HFFc6 (cell line): ENCODE measurements at places on chromosomes 6 and 20.

DNA sequence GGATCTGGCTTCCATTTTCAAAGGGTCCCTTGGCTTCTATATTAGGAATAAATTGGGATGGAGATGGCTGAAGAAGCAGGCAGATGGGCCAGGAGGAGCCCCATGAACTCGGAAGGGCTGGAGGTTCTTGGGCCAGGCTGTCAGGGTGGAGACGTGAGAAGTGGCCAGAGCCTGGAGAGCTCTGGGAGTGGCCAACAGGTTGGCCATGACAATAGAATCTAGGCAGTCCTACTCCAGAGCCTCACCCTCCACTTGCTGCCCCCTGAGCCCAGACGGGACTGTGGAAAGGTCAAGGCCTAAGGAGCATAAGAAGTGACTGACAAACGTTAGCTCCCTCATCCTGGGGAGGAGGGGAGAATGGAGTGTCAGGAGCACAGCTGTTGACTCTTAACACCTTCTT is 62.1 kb downstream of the STK35 start:
- no peaks in the 10 kb centered on the region for H3K36me3 ChIP-seq
- H3K27me3 ChIP-seq = peaks cover 25% of the 10 kb centered on the region
- no peak overlapping the region for H3K4me3 ChIP-seq
- H3K4me1 ChIP-seq = no peaks in the 10 kb centered on the region
- DNase-seq = no peak

DNA sequence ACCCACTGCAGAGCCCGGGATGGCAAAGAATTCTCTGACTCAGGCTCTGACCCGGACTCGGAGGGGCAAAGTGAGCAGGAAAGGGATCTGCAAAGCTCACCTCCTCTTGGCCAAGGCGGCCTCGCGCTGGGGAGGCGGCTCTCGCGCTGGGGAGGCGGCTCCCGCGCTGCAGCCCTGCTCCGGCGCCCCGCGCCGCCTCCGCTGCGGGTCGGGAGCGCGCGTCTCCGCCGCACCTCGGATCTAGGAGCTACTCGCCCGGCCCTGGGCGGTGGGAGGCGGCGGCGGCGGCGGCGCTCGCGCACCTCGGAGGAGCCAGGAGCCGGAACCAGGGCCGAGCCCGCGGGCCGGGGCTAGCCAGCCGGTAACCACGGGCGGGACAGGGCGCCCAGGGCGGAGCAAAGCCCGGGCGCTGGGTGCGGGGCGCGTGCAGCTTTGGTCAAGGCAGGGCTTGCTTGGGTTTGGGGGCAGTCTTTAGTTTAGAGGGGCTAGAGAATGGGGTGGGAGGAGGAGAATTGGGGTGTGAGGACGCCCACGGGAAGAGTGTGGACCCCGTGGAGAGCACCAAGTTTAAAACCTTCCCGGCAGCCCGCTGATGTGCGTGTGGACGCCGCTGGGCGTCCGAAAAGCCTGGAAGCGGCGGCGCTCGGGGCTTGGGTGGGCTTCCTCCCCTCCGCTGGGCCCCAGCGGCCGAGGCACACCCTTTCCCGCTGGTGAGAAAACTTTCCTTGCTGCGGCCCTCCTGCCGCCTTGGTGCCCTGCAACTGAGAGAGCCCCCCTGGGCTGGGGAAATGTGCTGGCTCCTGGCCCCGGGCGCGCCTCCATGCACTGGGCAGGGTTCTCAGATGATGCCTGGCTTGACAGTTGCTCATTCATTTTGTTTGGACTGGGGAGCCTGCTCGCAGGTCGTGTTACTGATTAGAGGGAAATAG is at the start of gene MRAP2:
TSS of gene MRAP2 (plus strand) at position 250 of the 929 bp plus-strand sequence. CDS start 21,547 bp downstream, outside the sequence.
- no peak within 1 kb of the TSS for H3K27ac ChIP-seq
- peak within 1 kb of the TSS; percentile 12; the same call in 1 of the 2 replicates for H3K4me3 ChIP-seq
- H3K27me3 ChIP-seq = peaks cover 13% of the 10 kb centered on the region
- H3K4me1 ChIP-seq = peaks cover 3% of the 10 kb centered on the region; the same call in 1 of the 2 replicates

DNA sequence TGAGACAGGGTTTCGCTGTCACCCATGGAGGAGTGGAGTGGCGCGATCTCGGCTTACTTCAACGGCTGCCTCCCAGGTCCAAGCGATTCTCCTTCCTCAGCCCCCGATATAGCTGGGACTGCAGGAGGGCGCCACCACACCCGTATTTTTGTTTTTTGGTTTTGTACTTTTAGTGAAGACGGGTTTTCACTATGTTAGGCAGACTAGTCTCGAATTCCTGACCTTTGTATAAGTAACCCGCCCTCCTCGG is 115.4 kb upstream of the BTN3A2 start:
- H3K27ac ChIP-seq = peak overlapping the region; percentile 92
- H3K4me1 ChIP-seq = peaks cover 38% of the 10 kb centered on the region
- H3K4me3 ChIP-seq = peak overlapping the region; percentile 89

GRCh38 chr20:373171-373890 is 7.2 kb upstream of the TRIB3 start:
- DNase-seq = peak; percentile 68
- H3K36me3 ChIP-seq = no peaks in the 10 kb centered on the region
- peak overlapping the region; percentile 87; the same call in 1 of the 2 replicates for H3K27ac ChIP-seq

DNA sequence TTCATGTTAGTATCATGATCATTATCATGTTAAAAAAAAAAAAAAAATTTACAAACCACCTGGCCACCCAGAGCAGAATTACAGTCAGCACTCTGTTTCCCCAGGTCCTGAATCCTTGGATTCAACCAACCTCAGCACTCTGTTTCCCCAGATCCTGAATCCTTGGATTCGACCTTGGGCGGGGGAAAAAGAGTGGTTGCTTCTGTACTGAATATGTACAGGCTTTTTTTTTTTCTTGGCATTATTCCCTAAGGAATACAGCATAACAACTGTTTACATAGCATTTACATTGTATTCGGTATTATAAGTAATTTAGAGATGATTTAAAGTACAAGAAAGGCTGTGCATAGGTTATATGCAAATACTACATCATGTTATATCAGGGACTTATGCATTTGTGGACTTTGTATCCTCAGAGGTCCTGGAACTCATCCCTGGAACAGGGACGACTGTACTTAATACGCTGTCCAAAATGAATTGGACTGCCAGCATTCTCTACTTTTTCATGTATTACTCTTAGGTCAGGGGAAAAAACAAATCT is 31.2 kb downstream of the GCNT2 start:
- H3K4me1 ChIP-seq = peaks cover 46% of the 10 kb centered on the region
- DNase-seq = no peak
- peaks cover 5% of the 10 kb centered on the region; the same call in 1 of the 2 replicates for H3K27me3 ChIP-seq
- H3K27ac ChIP-seq = no peak overlapping the region
- H3K4me3 ChIP-seq = no peak overlapping the region

GRCh38 chr20:44228465-44229258 is 18.1 kb upstream of the OSER1 start:
- no peak overlapping the region for H3K4me3 ChIP-seq
- no peaks in the 10 kb centered on the region for H3K36me3 ChIP-seq
- DNase-seq = no peak
- H3K27me3 ChIP-seq = peaks cover 17% of the 10 kb centered on the region
- H3K27ac ChIP-seq = no peak overlapping the region
- no peaks in the 10 kb centered on the region for H3K4me1 ChIP-seq

- H3K4me3 ChIP-seq = no peak overlapping the region
- peaks cover 5% of the 10 kb centered on the region for H3K27me3 ChIP-seq
- peaks cover 20% of the 10 kb centered on the region for H3K4me1 ChIP-seq
- H3K36me3 ChIP-seq = no peaks in the 10 kb centered on the region
Observed at GRCh38 chr6:163329991-163330390, 84.5 kb upstream of the QKI start.

DNA sequence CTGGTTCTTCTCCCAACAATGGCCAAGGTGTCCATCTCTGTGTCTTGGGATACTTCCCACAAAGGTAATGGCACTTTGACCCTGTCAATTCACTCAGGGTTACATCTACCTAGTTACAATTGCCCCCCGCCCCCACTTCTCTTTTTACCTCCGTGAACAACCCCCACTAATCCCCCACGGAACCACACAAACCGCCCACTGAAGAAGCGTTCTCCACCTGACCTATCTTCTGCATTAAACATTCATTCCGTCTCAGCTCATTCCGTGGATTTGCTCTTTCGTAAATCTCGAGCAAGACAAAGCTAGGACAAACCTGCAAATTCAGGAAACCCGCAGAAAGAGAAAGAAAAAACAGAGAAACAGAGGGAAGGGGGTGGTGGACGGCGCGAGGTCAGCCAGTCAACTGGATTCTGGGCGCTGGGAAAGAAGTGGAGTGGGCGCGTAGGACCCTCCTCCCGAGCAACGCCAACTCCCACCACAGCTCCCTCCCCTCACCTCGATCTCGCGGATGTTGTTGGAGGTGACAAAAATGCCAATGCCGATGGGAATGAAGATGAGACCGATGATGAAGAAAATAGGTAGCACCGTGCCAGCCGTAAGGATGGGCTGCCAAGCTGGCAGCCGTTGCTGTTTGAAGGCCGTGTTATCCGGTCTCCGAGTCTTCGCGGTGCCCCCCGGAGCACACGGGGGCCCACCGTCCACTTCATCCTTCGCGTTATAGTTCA is 523 bp downstream of the TMEM30A start:
- H3K36me3 ChIP-seq = no peaks in the 10 kb centered on the region; the same call in 1 of the 2 replicates
- H3K4me3 ChIP-seq = no peak overlapping the region
- H3K27ac ChIP-seq = no peak overlapping the region
- DNase-seq = no peak
- H3K4me1 ChIP-seq = peaks cover 33% of the 10 kb centered on the region
- no peaks in the 10 kb centered on the region for H3K27me3 ChIP-seq

GRCh38 chr6:89475634-89476033 is 42.7 kb downstream of the ANKRD6 start:
- peak overlapping the region; percentile 31; the same call in 1 of the 2 replicates for H3K4me3 ChIP-seq
- no peak overlapping the region for H3K27ac ChIP-seq
- peaks cover 3% of the 10 kb centered on the region for H3K27me3 ChIP-seq
- peaks cover 7% of the 10 kb centered on the region; the same call in 1 of the 2 replicates for H3K4me1 ChIP-seq
- H3K36me3 ChIP-seq = no peaks in the 10 kb centered on the region

GRCh38 chr6:1554476-1555310 is 55.0 kb upstream of the FOXC1 start:
- DNase-seq = no peak
- no peaks in the 10 kb centered on the region; the same call in 1 of the 2 replicates for H3K27me3 ChIP-seq
- H3K36me3 ChIP-seq = no peaks in the 10 kb centered on the region; the same call in 1 of the 2 replicates
- H3K4me1 ChIP-seq = peaks cover 15% of the 10 kb centered on the region
- peak overlapping the region; percentile 72; the same call in 1 of the 2 replicates for H3K27ac ChIP-seq

DNA sequence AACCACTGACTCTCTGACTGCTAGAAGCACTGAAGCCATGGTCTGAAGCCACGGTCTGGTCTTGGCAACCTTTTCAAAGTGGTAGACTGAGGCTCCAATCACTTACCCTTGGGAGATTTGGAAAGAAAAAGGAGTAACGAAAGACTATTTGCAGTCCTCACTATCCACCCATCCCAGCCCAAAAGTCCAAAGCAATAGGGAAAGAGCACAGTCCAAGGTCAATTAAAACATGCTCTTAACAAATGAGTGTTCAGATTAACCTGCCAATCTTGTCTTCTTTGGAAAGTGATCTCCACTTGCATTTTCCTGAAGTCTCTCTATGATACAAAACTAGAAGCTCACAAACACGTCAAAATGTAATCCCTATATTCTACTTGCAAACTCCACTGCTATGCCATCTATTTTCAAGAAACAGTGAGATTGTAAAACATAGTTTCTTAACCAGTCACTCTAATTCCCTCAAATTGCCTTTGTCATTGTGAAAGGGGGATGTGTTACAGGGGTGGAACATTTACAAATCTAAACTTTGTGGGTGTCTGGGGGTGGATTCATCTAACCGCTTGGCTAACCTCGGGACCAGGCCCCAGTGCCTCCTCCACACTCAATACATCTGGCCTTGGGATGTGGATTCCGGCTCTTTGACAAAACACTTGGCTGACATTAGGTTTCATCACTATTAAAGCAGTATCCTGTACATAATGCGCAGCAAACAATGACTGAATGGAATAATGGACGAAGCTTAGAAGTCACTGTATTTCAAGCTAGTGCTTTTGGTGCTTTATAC is 56.4 kb downstream of the B4GALT5 start:
- peaks cover 2% of the 10 kb centered on the region; the same call in 1 of the 2 replicates for H3K27me3 ChIP-seq
- H3K4me1 ChIP-seq = no peaks in the 10 kb centered on the region; the same call in 1 of the 2 replicates
- H3K27ac ChIP-seq = no peak overlapping the region
- H3K36me3 ChIP-seq = peaks cover 25% of the 10 kb centered on the region
- DNase-seq = no peak

DNA sequence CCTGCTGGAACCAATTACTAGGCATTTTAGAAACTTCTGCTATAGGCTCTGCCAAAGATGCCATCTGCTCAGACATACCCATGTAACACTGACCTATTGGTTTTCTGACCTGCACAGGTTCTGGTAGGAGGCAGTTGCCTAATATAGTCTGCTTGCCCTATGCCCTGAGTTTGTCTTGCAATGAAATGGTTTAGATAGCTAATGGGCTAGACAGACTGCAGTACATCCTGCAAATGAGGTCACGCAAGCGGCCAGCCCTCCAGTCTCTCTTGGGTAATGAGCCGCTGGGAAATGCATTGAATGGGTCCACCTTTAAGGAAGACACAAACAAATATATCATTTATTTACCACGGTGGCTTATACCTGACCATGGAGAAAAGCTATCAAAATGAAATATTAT is 90.6 kb upstream of the B3GAT2 start:
- no peak overlapping the region for H3K4me3 ChIP-seq
- peaks cover 6% of the 10 kb centered on the region for H3K27me3 ChIP-seq
- H3K36me3 ChIP-seq = no peaks in the 10 kb centered on the region
- peaks cover 6% of the 10 kb centered on the region for H3K4me1 ChIP-seq
